Spinal cord (tissue), 10 donors: ENCODE measurements at places on chromosomes 6 and 20. TPM values are rescaled to one million over a fixed set of nuclear protein-coding genes. Genes with fewer than 3 reads are reported as not detected.

DNA sequence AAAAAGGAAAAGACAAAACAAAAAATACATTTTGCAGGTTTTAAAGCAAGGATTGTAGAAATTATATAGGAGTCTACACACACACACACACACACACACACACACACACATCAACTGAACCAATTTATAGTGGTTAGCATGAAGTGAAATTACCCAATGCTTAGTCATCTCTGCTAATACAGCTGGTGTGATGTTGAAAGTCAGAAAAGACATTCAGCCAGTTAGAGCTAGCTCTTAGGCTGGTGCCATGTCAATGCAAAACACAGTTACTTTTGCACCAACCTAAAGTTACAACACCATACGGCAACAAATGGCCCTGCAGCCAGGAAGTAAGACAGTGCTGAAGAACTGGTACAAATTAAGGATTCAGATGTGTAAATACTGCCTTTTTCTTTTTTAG, 15.2 kb downstream of the FAM210B start:
- DNase-seq, result no peak
- no peaks in the 10 kb centered on the region for H3K27me3 ChIP-seq
- peaks cover 6% of the 10 kb centered on the region for H3K36me3 ChIP-seq
- H3K27ac ChIP-seq, result no peak overlapping the region

- H3K27ac ChIP-seq, result no peak overlapping the region
- H3K36me3 ChIP-seq, result no peaks in the 10 kb centered on the region
- no peaks in the 10 kb centered on the region for H3K27me3 ChIP-seq
- DNase-seq, result no peak
These were observed 2.2 kb downstream of the C20orf173 start for GRCh38 chr20:35527122-35527769.

The PKIB gene
- total RNA-seq, result 4.7 TPM

The TP53INP2 gene
- 11.6 TPM for total RNA-seq

DNA sequence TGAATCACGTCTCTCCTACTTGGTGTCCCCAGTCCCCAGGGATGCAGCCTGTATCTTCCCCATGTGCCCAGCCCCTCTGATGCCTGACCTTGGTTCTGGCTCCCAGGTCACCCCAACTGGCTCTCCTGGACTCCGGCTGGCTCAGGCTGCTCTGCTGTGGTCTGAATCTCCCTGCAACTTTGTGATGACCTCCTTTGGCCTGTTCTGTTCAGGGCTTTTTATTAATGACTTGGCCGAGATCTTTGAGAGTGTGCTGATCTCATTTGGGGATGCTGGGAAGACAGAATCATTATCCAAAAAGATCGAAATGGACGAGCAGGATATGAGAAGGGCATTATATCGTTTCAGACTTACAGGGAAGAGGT, 67.4 kb downstream of the IGF2R start:
- H3K27ac ChIP-seq, result no peak overlapping the region
- H3K36me3 ChIP-seq, result peaks cover 44% of the 10 kb centered on the region
- DNase-seq, result no peak
- no peaks in the 10 kb centered on the region for H3K27me3 ChIP-seq

DNA sequence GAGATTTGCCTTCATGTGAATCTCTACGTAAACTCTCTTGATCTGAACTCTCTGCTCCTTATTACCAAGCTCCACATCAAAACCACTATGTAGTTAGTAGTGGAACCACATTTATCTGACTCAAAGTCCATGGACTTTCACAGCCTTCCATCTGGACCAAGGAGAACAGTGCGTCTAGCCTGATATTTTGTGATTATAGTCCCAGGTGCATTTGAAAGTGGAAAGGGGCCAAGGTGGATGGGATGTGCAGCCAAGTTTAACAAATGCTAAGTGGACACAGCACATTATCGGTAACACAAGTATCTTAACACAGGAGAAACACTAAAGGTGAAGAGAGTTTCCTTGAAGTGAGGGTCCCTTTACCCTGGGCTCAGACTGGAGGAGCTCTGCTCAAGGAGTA, 281.2 kb upstream of the SGK1 start:
- no peak overlapping the region for H3K4me3 ChIP-seq
- no peaks in the 10 kb centered on the region for H3K4me1 ChIP-seq
- no peak for DNase-seq

The ZBTB12 gene
- total RNA-seq, result 7.8 TPM

- no peaks in the 10 kb centered on the region for H3K27me3 ChIP-seq
- DNase-seq, result no peak
- no peaks in the 10 kb centered on the region for H3K4me1 ChIP-seq
- H3K4me3 ChIP-seq, result no peak overlapping the region
- no peak overlapping the region for H3K27ac ChIP-seq
These were observed 54.7 kb downstream of the CDS2 start for GRCh38 chr20:5181492-5181891.

GRCh38 chr6:162217058-162217457, 510.5 kb downstream of the PRKN start:
- DNase-seq, result no peak
- H3K36me3 ChIP-seq, result no peaks in the 10 kb centered on the region
- H3K27ac ChIP-seq, result no peak overlapping the region
- no peak overlapping the region for H3K4me3 ChIP-seq
- no peaks in the 10 kb centered on the region for H3K27me3 ChIP-seq

DNA sequence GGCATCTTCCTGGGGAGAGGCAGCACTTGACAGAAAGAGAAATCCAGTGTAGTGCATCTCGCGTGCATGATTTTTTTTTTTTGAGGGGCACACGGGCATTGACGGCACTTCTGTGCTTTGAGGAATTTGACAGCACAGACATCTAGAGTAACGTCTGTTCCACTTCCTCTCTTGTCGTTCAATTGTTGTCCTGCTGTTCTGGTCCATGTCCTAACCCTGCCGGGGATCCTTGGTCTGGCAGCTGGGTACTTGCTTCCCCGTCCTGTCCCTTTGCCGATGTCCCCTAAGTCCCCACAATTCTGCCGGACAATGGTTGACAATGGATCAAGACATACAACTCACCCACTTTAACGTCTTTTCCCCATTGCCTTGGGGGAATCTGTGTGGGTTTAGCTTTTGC, 46.0 kb upstream of the NAA20 start:
- H3K27me3 ChIP-seq, result no peaks in the 10 kb centered on the region
- no peak overlapping the region for H3K27ac ChIP-seq
- H3K36me3 ChIP-seq, result peaks cover 8% of the 10 kb centered on the region
- no peak overlapping the region for H3K4me3 ChIP-seq

- DNase-seq, result no peak
- H3K4me1 ChIP-seq, result no peaks in the 10 kb centered on the region
- no peak overlapping the region for H3K27ac ChIP-seq
- H3K4me3 ChIP-seq, result no peak overlapping the region
These were observed 25.6 kb downstream of the POFUT1 start for GRCh38 chr20:32233286-32233685.

- no peak for DNase-seq
- no peak overlapping the region for H3K4me3 ChIP-seq
- no peak overlapping the region for H3K27ac ChIP-seq
These were observed 40.5 kb downstream of the AKIRIN2 start for GRCh38 chr6:87661503-87661902.

GRCh38 chr6:110556317-110557110, 80.1 kb upstream of the SLC22A16 start:
- no peak overlapping the region for H3K27ac ChIP-seq
- no peaks in the 10 kb centered on the region for H3K27me3 ChIP-seq
- H3K4me3 ChIP-seq, result no peak overlapping the region
- DNase-seq, result no peak

DNA sequence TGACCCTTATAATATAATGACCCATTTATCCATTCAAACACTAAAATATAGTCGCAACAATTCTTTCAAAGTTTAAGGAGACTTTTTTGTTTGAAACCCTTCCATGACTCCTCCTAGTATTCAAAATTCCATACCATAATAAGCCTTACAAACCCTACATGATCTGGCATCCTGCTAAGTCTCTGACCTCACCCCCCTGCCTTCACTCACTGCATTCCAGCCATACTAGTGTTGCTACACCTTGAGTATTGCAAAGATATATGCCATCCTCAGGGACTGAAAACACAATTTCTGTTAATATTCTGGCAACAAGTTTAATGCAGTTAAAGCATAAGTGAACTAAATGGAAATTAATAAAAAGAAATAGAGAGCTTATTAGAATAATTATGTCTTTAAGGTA, 168.4 kb downstream of the EYS start:
- no peaks in the 10 kb centered on the region for H3K4me1 ChIP-seq
- H3K27me3 ChIP-seq, result no peaks in the 10 kb centered on the region
- H3K36me3 ChIP-seq, result no peaks in the 10 kb centered on the region
- no peak overlapping the region for H3K4me3 ChIP-seq

GRCh38 chr6:52157301-52157941, 28.8 kb upstream of the IL17A start:
- no peak overlapping the region for H3K4me3 ChIP-seq
- no peak overlapping the region for H3K27ac ChIP-seq
- H3K27me3 ChIP-seq, result no peaks in the 10 kb centered on the region
- DNase-seq, result no peak

GRCh38 chr6:6379573-6379972, 59.1 kb upstream of the F13A1 start:
- DNase-seq, result no peak
- H3K27me3 ChIP-seq, result no peaks in the 10 kb centered on the region
- no peaks in the 10 kb centered on the region for H3K4me1 ChIP-seq
- no peaks in the 10 kb centered on the region for H3K36me3 ChIP-seq

DNA sequence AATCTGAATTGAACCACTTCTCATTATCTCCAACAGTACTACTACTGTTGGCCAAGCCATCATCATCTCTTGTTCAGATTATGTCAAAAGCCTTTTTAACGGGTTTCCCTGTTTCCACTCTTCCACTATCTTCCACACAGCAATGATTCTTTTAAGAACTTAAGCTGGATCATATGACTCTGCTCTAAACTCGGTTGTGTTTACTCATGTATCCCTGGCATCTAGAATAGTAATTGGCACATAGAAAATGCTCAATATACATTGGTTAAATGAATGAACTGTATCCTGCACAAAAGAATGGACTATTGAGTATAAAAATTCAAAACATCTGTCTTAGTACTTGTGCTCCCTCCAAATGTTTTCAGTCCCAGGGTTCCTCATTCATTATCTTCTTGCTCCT, 2.8 kb upstream of the COX7A2 start:
- no peak for DNase-seq
- no peak overlapping the region for H3K4me3 ChIP-seq
- H3K36me3 ChIP-seq, result peaks cover 2% of the 10 kb centered on the region
- H3K27me3 ChIP-seq, result no peaks in the 10 kb centered on the region

DNA sequence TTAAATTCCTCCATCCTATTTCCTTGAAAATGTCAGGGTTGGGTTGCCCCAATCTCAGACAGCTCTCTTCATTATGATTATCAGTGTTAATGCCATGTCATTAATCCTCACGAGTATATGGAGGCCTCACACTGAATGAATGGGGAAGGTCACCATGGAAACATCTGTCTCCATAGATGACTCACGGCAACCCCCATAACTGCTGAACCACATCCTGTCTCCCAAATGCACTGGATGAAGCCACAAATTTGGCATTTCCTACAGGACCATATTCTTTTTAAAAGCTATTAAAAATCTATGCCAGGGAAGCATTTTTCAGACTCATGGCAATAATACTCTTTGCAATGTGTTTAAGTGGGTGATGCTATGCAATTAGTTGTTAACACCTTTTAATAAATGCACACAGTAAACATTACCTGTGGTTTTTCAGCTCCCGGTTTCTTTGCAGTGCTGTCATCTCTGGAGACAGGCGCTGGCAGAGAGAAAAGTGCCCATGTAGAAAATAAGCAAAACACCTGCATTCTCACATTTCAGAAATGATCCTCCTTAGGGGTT, 80.1 kb upstream of the PTPRK start:
- H3K4me3 ChIP-seq, result no peak overlapping the region
- H3K27ac ChIP-seq, result no peak overlapping the region
- DNase-seq, result no peak
- no peaks in the 10 kb centered on the region for H3K27me3 ChIP-seq
- H3K36me3 ChIP-seq, result no peaks in the 10 kb centered on the region

- H3K4me1 ChIP-seq, result no peaks in the 10 kb centered on the region
- H3K36me3 ChIP-seq, result no peaks in the 10 kb centered on the region
- DNase-seq, result no peak
- H3K27me3 ChIP-seq, result no peaks in the 10 kb centered on the region
- no peak overlapping the region for H3K4me3 ChIP-seq
- no peak overlapping the region for H3K27ac ChIP-seq
These were observed 16.7 kb downstream of the FARS2 start for GRCh38 chr6:5278047-5278446.

GRCh38 chr6:158686311-158686710, 36.5 kb downstream of the SYTL3 start:
- no peak overlapping the region for H3K27ac ChIP-seq
- no peak overlapping the region for H3K4me3 ChIP-seq
- no peaks in the 10 kb centered on the region for H3K36me3 ChIP-seq
- DNase-seq, result no peak
